T-cell (primary cell): ENCODE measurements at places on chromosomes 2 and 18.

- no peak for DNase-seq
Observed at GRCh38 chr2:100755441-100755840, 64.5 kb upstream of the NPAS2 start.

- DNase-seq, result no peak
Observed at GRCh38 chr2:72602711-72603110, 223.1 kb downstream of the EXOC6B start.

DNA sequence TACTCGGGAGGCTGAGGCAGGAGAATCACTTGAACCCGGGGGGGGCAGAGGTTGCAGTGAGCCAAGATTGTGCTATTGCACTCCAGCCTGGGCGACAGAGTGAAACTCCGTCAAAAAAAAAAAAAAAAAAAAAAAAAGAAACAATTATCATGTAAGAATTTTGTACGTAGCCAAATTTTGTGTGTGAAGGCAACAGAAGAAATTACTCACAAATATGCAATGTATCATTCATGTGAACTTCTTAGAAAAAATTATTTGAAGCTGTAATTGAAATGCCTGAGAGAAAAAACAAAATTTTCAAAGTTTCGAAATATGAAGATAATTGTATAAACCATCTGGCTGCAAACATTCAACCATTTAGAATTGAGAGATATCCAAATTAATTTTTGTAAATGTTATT, 204.8 kb upstream of the PARD3B start:
- no peak for DNase-seq

DNA sequence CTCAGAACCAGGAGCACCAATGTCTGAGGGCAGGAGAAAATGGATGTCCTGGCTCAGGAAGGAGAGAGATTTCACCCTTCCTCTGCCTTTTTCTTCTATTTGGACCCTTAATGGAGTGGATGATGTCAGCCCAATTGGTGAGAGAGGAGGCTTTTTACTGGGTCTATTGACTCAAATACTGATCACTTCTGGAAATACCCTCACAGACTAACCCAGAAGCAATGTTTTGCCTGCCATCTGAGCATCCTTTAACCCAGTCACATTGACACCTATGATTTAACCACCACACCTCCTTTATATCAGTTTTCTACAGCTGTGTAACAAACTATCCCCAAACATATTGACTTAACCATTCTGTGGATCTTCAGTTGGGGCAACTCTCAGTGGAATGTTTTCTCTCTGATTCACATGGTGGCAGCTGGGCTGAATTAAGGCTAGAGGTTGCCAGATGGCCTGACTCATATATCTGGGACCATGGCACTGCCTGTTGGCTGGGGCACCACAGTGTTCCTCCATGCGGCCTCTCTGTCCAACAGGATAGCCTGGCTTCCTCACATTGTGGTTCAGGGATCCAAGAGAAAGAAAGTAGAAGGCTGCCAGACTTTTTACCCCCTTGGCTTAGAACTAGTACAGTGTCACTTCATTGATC, 18.2 kb upstream of the MBOAT2 start:
- DNase-seq, result no peak

GRCh38 chr2:171483793-171484192, 38.5 kb upstream of the CYBRD1 start:
- DNase-seq, result no peak

- no peak for DNase-seq
Observed at GRCh38 chr18:57803103-57803969, at the start of gene ATP8B1. TSS of gene ATP8B1 (minus strand) at chr18:57803315. CDS start at chr18:57731807, 71,508 bp downstream.

DNA sequence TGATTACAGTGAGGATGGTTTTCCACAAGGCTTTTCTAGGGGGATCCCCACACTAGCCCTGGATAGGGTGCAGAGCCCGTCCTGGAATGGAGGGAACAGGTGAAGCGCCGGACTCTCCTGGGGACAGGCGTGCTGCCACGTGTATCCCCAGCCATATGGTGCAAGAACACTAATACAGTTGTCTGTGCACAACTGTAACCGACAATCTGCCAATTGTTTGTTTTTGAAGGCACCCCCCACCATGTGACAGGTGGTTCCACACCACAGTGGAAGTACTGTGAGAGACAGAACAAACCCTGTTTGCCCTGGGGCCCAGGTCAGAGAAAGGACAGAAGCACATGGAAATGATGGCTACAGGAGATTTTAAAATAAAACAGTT, 52.9 kb downstream of the MYCN start:
- no peak for DNase-seq

DNA sequence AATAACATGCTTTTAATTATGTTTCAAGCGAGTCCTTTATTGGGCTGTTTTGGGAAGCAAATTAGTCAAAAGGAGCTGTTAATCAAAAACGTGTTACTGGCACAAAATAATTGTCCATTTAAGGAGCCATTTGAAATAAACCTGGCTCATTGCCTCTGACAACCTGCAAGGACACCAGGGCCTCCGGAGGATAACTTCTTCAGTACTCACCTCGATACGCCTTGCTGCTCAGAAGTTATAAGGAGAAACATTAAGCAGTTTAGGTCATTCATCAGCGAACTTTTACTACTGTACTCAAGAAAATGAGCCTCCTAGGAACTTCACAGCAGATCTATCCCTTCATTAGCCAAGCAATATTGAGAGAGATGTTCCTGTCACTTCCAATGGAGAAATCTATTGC, 1579.2 kb upstream of the ACVR2A start:
- DNase-seq, result no peak
